ENCODE measurements at places on chromosomes 2 and 18.

GRCh38 chr2:168529054-168529833, 73.2 kb downstream of the CERS6 start:
- no peak for DNase-seq

- DNase-seq, result no peak
Measured at GRCh38 chr2:213627054-213627710, 342.9 kb downstream of the SPAG16 start.

DNA sequence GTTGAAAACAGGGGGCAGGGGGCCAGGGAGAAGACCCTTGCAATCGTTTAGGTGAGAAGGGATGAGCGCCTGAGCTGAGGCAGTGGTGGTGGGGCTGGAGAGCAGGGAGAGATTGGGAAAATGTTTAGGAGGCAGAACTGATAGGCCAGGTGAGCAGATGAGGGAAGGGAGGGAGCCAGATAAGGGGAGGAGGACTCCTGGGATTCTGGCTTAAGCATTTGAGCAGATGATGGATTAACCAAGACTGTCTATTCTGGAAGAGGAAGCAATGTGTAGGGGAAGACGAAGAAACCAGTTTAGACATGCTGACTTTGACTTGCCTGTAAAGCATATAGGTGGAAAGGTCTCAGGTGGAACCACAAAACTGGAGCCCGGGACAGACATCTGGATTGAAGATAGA, 49.9 kb upstream of the ASPRV1 start:
- no peak for DNase-seq

- DNase-seq, result no peak
Measured at GRCh38 chr2:188345020-188345419, 53.3 kb downstream of the GULP1 start.

DNA sequence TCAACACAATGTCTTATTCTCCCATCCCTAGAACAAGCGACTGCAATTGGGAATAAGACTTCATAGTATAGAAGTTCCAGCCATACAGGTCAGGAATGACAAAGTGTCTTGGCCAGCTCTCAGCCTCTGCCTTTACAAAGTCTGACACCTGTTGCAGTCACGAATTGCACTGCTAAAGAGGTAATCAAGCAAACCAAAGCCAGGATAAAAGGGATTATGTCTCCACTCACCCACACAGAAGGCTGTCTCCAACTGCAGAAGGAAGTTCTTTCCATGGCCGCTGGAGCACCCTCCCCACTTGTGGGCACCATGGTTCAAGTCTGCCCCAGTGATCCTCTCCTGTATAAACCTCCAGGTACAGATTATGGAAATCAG, 114.8 kb upstream of the PKDCC start:
- no peak for DNase-seq

DNA sequence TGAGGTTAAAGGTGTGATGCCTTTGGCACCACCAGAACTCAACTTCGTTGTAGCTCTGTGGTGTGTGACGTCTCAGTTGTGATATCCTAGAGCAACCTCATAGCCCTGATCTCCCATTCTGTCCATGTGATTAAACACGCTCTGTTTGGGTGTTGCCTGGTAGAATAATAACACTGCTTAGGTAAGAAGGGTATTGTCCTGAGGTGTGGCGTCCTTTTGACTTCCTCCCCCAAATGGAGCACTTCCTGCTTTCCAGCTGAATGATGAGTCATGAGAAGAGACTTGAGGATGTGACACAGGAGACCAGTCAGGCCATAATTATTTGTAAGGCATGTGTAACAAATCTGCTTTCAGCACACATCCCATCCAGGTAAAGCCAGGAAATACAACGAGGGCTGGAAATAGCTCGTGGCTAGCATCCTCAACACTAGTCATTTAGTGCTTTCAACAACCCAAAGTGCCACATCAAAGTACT, 100.7 kb downstream of the RAPGEF4 start:
- DNase-seq, result no peak

DNA sequence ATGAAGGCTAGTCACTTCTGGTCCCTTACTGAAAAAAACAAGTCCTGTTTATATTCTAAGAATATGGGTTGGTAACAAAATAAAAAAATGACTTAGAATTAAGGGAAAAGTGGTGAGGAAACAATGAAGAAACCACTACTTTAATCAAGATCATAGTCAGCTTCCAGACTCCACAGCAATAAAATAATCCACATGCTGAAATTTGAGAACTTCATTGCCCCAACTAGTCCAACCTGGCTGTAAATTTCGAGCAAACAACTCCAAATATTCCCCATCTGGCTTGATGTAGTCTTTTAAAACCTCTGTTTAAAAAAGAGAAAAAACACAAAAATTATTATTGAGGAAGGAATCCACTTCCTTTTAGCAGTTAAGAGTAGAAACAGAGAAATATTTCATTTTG, 32.5 kb downstream of the METTL4 start:
- DNase-seq, result no peak

GRCh38 chr2:30706534-30707303, 100.5 kb downstream of the CAPN13 start:
- peak; percentile 58 for DNase-seq

DNA sequence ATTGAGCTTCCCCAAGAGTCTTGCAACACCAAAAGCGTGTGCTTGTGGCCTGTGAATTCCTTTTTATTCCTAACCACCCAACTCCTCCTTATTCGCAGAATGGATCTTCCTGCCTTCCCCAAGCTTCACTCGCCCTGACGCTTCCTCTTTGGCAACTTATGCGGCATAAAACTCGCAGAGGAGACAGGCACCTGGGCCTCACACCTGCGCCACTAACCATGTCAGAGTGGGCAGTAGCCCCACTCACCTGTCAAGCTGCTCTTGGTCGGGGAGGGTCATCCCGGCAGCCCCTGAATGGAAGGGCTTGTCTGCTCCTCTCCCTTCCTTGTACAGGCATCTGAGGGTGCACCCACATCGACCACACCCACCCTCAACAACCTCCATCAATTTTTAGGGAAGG, 106.9 kb upstream of the GPC1 start:
- DNase-seq, result no peak

- no peak for DNase-seq
Measured at GRCh38 chr2:198312596-198313483, 508.4 kb downstream of the PLCL1 start.

GRCh38 chr2:58852243-58852642, 611.1 kb upstream of the FANCL start:
- DNase-seq, result no peak

GRCh38 chr2:190098851-190099250, 36.3 kb upstream of the MSTN start:
- DNase-seq, result no peak

GRCh38 chr2:10410823-10411437, 37.2 kb downstream of the ODC1 start:
- no peak for DNase-seq

DNA sequence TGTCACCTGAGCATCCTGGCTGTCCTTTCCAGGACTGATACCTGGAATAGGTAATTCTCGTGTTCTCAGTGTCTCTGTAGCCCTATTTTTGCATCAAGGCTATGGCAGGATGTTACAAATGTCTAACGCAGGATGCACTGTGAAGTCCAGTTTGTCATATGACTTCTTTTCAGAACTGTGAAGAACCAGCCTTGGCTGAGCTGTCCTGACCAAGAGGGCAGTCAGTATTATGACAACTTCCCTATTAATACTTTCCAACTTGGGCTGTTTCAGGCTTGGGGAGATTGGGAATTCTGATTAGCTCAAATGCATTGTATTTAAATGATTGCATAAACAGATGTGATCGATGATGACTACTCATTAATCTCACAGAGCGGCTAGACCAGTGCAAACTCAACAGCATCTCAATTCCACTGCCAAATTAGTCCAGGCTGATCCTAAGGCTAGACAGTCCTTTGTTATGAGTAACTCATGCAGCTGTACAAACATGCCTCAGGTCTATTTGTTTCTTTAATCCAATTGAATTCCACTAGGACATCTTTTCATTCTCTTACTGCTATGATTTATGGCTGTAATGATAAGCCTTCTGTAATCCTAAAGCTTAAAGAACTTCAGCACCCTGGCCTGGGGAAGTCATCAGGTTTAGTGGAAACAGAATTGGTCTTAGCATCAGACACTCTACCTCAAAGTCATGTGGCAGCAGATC, 331.6 kb downstream of the KCNS3 start:
- DNase-seq, result no peak

DNA sequence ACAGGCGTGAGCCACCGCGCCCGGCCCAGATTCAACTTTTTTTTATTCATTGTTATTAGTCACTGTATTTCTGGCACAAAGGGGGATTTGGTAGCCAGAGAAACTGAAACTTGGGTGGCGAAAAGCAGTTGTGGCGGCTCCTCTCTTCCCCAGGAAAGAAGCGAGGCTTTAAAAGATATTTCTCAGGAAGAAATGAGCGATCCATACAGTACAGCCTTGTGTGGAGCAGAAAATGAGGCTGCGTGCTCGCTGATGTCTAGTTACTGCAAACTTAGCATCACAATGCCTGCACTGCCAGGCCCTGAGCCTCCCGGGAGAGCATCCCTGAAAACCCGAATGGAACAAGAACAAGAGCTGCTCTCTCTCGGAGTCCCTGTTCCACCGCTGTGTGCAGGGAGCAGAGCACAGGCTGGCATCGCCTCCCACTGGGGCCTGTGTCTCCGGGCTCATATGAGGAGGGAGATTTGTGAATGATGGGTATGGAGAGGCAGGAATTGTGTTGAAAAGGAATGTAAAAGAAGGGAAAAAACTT, 234.0 kb downstream of the ZNF516 start:
- DNase-seq, result no peak
